SJSA1 (cell line): ENCODE measurements at places on chromosomes 12 and 14. TPM values are rescaled to one million over a fixed set of nuclear protein-coding genes. Genes with fewer than 3 reads are reported as not detected.

The PLEKHH1 gene
- 0.97 TPM in 1 of 2 replicates, not detected in the other for total RNA-seq

The NEUROD4 gene
- total RNA-seq = not detected in 2 replicates

- no peaks in the 10 kb centered on the region for H3K27me3 ChIP-seq
- no peak for DNase-seq
- no peak overlapping the region for H3K4me3 ChIP-seq
- no peaks in the 10 kb centered on the region for H3K4me1 ChIP-seq
- H3K27ac ChIP-seq = no peak overlapping the region
Measured at GRCh38 chr12:70635755-70636154, 1.5 kb downstream of the PTPRB start.

DNA sequence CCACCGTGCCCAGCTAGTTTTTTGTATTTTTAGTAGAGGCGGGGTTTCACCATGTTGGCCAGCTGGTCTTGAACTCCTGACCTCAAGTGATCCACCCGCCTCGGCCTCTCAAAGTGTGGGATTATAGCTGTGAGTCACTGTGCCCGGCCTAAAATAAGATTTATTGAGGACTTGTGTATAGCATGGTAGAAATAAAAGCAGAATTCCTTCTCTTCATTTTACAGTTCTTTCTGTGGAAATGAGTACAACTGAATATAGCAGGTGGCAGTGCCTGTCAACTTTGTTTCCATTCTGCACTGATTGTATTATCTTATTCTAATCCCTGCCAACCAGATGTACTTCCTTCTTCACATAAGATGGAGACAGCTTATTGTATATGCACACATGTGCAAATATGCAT, 41.0 kb downstream of the DIP2B start:
- H3K27me3 ChIP-seq = no peaks in the 10 kb centered on the region
- DNase-seq = no peak
- peaks cover 12% of the 10 kb centered on the region for H3K4me1 ChIP-seq
- no peak overlapping the region for H3K27ac ChIP-seq

- no peaks in the 10 kb centered on the region for H3K27me3 ChIP-seq
- H3K4me1 ChIP-seq = no peaks in the 10 kb centered on the region
- H3K27ac ChIP-seq = no peak overlapping the region
- no peak for DNase-seq
- no peaks in the 10 kb centered on the region for H3K36me3 ChIP-seq
Measured at GRCh38 chr12:15741082-15741481, 48.1 kb downstream of the EPS8 start.
